ENCODE measurements at places on chromosomes 7 and 10.

- no peak for DNase-seq
These were observed 30.5 kb downstream of the OGDH start for GRCh38 chr7:44636926-44637325.

DNA sequence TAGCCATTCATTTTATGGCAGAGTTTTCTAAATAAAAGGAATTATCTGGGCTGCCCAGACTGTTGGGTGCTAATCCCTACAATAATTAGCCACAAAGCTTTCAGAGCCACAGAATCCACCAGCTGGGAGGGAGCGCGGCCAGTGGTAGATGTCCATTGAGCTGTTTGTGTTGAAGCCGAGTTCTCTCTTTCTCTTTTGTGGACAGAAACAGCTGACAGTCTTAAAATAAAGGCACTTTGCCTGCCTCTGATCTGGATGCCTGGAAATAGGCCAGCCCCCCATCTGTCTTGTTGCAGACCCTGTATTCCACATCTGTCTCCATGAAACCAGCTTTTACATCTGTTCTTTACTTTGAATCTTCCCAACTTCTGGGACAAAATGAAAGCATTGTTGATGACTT lies 66.1 kb downstream of the MTPN start:
- DNase-seq: no peak

DNA sequence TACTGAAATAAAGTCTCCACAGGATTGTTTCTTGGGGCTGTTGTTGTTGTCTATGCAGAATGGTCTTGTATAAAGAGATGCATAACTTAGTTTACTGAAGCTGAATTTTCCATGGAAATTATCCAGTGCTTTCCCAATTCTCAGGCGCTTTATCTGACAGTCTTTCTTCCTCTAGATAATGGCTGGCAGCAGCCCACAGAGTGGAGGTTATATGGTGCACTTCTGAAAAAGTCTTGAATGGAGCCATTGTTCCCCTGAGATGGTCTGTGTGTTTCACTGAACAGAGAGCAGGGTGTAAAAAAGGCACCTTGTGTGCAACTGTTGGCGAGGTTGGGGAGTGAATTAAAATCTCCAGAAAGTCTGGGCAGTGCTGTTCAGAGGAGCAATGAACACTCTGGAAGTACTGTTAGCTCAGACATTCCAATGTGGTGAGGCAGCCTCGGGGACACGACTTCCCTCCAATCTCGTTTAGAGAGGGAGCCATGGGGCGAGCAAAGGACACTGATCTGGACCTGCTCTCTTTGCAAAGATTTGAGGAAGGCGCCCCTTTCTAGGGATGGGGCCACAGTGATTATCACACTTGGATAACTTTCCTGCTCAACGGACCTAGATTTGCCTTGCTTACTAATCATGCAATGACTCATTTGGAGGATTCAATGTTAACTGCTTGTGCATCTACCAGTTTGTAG lies 2.0 kb upstream of the PLCE1 start:
- no peak for DNase-seq

GRCh38 chr10:2145491-2145890 lies 408.2 kb upstream of the ADARB2 start:
- DNase-seq: no peak

DNA sequence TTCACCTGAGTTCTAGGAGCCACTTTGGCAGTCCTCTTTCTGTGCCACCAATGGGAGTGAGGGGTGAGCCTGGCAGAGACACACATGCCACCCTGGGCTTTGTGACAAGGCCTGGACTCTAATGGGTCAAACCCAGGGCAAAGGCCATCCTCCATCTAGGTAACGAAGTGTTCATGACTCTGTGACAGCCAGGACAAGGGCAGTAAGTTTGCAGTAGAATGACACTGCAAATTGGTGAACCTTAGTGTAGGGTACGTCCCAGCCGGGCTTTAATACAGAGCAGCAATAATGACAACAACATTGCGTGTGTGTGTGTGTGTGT lies 43.3 kb downstream of the PAPSS2 start:
- DNase-seq: no peak

- no peak for DNase-seq
These were observed 569.5 kb downstream of the SORCS3 start for GRCh38 chr10:105210546-105210945.

Measured in activated CD4-positive, alpha-beta T cell treated with anti-CD3 and anti-CD28 coated beads, Interleukin-2, amount 50 U/mL, for 48 hours (primary cell).